AML-193 (cell line): ENCODE measurements at places on chromosomes 3 and 15.

GRCh38 chr3:72756900-72757299 is 91.3 kb downstream of the SHQ1 start:
- DNase-seq = peak; percentile 12

- DNase-seq = no peak
Measured at GRCh38 chr15:98402486-98402885, 245.9 kb upstream of the IGF1R start.

DNA sequence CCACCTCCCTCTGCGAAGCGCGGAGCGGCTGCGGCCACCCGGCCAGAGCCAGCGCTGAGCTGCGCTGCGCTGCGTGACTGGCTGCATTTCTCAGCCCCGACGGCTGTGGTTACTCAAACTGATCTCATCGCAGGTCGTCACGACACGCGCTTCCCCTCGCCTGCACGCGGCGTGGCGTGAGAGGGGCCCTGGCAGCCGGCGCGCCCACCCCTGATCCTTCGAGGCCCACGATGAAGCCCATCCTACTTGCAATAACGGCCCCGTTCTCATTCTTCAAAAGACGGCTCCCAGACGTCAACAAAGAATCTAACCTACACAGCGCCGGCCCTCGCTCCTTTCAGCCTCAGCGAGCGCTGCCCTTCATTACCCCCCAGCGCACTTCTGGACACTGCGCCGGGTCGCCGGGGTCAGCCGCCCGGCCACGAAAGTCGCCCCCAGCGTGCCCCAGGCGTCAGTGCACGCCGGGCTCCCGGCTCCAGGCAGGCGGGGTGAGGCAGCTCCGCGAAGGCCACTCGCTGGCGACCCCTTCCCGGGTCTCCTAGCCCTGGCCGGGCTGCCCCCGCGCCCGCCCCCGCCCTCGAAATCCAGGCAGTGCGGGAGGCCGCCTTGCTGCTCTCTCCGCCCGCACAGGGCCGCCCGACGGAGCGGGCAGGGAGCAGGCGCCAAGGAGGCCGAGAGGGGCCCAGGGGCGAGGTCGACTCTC is 9.9 kb upstream of the LEKR1 start:
- DNase-seq = no peak

- no peak for DNase-seq
Measured at GRCh38 chr3:47121409-47121808, 42.5 kb downstream of the SETD2 start.

DNA sequence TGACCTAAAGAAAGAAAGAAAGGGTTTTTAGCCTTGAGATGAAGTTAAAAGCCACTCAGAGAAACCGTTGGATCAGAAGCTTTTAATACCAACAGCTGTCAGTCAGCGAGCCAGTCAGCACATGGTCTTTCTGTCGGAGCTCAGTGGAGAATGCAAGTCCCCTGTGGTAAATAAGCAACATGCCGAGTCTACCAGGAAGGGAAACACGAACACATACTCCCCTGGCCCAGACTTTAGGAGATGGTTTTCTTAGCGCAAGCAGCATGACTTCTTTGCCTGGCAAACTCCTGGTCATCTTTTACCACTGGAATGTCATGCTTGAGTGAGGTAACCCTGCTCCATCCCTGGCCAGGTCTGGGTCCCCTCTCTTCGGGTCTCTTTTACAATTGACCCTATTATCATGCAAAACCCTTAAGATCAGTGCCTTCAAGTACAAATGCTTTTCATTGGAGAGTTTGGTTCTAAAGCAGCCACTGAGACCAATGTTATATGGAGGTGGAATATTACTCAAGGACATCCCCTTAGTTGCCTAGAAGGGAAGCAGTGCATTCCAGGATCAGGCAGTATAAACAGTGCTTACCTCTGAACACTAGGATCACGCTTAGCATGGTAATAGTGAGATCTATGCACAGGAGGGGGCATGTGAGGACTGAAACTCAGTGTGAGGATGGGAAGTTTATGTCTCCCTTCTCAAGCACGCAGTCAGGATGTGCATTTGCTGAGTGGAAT is 28.2 kb downstream of the SLCO3A1 start:
- DNase-seq = no peak

- DNase-seq = no peak
Measured at GRCh38 chr3:79028916-79029315, 738.9 kb downstream of the ROBO1 start.

- DNase-seq = no peak
Measured at GRCh38 chr3:31714495-31715280, 182.0 kb downstream of the STT3B start.

DNA sequence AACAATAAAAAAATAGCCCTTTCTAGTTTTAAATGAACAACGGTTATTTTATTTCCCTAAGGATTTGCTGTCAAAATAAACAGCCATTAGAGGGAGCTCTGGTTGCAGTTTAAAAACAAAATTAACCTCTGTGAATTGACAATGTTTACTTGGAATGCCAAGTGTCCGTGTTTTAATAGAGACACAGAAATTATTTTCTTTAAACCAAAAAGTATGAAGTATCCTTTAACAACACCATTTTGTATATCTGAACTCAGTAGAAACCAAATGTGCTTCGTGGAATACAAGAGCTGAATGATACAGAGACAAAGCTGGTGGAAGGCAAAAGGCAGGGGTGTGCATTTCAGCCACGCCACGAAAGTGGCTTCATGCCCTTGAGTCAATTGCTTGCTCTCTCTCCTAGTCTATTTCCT is 74.4 kb downstream of the MOBP start:
- DNase-seq = peak; percentile 33

DNA sequence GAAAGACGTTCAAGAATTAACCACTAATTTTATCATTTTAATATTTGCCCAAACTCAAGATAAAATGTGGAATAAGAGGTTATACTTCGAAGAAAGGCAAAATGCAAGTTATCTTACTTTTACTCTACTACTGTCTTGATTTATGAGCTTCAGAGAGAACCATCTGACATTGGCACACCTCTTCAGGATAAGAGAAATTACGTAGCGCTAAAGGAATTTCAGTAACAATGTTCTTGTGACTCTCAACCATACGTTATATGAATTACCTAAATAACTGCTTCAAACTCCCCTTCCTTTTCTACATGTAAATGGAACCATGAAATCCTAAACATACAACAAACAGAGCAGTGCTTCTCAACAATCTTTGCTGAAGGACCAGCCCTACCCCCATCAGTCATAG is 96.8 kb downstream of the ZNF385D start:
- no peak for DNase-seq

DNA sequence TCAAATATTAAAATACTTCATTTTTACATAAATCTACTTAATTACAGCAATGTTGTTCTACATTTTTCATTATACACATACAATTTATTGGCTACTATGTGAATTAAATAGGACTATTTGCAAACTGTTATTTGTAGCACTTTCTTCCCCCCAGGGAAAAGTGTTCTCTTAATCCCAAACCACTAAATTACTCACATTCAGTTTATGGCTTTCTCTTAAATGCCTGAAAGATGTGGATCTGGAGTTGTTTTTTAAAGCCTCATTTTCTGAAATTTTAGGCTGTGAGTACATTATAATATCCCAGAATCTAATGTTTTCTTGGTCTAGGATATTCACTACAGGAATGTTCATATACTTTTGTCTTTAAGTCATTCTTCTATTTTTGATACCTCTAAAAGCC is 32.7 kb downstream of the PRTG start:
- DNase-seq = no peak

DNA sequence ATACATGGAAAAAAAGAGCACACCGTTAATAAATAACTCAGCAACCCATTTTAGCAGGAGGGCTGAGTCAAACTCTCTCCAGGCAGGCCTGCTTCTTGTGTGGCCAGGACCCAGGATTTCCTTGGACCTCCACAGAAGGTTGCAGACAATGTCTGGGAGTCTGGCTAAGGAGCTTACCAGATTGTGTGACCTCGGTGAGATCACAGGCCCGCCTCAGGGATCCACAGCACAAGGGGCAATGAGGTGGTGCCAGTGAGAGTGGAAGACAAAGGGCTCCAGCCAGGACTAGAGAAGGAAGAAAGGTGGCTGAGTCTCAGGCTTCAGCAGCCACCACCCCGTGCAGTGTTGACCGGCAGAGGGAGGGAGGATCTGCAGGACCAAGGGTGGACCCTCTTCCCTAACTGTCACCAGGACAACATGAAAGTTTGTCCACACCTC is 32.2 kb upstream of the SEC22A start:
- no peak for DNase-seq

DNA sequence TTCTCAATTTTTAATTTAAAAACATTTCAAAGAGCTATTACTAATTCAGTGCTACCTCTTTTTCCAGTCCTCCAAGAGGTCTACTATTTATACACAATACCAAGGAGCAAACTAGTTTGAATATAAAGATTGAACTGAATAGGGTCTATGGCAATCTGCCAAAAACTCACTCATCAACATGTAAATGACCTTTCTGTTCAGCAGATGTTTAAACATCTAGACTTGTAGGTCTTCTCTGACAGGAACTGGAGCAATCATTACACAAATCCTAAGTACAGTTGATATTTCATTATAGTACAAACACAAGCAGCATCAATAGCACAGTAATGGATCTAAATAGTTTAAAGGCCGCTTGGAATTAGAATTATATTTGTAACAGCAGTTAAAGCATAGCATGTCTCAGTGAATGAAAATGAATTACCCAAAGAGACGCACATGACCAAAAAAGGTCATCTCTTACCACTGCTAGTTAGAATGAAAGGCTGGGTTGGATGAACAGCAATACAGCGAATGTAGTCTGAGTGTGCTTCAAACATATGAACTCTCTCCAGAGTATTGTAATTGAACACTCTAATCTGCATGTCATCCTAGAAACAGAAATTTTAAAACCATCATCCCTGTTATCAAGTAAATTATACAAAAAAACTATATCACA is 10.7 kb downstream of the COPB2 start:
- DNase-seq = no peak

- no peak for DNase-seq
Measured at GRCh38 chr3:50674349-50675178, at the start of gene DOCK3. Gene DOCK3 (plus strand): TSS chr3:50674927. CDS start chr3:50675264, 337 bp downstream.

DNA sequence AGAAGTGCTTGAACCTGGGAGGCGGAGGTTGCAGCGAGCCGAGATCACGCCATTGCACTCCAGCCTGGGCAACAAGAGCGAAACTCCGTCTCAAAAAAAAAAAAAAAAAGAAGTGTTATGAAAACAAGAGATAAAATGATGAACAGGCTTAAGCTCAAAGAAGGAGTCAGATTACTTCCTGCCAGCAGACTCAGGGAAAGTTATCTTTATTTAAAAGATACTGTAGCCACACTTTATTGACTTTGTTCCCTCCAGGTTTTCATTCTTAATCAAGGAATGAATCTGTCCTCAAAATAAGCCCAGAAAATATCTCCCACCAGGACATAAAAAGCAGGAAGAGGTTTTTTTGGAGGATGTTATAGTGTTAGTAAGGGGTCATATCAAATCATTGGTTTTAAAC is 176.5 kb upstream of the KCNMB2 start:
- no peak for DNase-seq

DNA sequence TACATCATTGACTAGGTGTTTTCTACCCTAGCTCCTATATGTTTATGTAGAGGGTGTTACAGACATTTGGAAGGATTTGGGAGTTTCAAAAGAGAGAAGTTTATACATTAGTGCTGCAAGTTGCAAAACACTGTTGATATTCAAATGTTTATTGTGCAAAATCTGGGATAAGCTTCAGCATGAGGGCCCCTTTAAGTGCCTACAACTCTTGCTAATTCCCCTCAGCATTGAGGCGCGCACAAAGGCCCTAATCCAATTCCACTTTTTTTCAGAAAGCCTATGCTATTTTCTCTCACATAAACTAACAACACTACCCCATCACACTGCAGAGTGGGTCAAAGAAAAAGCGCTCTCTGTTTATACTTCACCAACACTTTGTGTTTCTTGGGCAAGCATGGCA is 208.0 kb downstream of the NR2F2 start:
- no peak for DNase-seq

GRCh38 chr3:170247875-170248274 is 25.7 kb downstream of the PRKCI start:
- no peak for DNase-seq

- no peak for DNase-seq
Measured at GRCh38 chr15:77531191-77532000, 101.3 kb downstream of the LINGO1 start.

- no peak for DNase-seq
Measured at GRCh38 chr15:80183886-80184285, 31.1 kb downstream of the FAH start.

DNA sequence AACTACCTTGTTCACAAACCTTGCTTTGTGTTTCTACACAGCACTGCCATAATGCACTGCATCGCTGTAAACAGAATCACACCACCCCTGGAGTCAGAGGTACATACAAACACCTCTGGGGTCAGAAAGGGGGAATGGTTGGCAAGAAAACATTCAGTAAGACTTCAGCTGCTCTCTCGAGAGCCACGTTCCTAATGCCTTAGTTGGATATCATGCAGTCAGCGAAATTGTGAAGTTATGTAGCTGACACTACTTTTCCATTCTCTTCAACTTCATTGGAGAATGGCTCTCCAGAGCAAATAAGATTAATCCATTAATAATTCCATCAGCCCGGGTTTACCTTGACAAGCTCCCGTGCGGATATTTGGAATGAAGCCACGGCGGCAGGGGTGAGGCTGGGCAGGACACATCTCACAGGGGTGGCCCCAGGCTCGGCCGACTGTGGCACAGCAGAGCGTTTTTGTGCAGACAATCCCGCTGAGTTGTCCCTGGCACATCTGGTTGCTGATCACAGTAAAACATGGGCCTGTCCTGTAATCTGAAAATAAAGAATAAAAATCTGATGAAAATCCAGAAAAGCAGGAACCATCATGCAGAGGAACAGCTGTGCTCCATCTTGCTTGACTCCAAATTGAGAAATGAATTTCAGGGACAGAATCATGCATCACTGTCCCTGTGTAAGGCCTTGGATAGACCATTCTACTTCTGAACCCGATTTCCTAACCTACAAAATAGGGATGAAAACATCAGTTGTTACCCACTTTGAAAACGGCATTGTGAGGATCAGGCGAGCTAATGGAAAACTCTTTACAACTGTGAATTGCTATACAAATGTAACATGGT is 108.0 kb downstream of the FBN1 start:
- DNase-seq = no peak

- DNase-seq = peak; percentile 35
Measured at GRCh38 chr15:68389936-68390817, 41.8 kb downstream of the ITGA11 start.

GRCh38 chr3:55242921-55243320 is 244.2 kb downstream of the WNT5A start:
- DNase-seq = no peak

DNA sequence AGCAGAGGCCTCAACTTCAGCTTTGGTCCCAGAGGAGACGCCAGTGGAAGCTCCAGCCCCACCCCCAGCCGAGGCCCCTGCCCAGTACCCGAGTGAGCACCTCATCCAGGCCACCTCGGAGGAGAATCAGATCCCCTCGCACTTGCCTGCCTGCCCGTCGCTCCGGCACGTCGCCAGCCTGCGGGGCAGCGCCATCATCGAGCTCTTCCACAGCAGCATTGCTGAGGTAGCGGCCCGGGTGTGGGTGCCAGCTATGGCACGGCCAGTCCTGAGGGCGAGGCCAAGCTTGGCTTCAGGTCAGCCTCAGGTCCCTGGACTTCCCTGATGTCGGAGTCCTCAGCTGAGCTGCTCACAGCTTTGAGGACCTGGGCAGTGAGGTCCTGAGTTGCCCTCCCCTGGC is 5.7 kb upstream of the STAB1 start:
- DNase-seq = no peak

- DNase-seq = no peak
Measured at GRCh38 chr15:53549697-53550305, 209.7 kb downstream of the WDR72 start.
